Stimulated activated CD8-positive, alpha-beta memory T cell treated with anti-CD3 and anti-CD28 coated beads, Interleukin-2, amount 100 ng/mL, for 48 hours (primary cell): ENCODE measurements at places on chromosomes 11 and 22.

DNA sequence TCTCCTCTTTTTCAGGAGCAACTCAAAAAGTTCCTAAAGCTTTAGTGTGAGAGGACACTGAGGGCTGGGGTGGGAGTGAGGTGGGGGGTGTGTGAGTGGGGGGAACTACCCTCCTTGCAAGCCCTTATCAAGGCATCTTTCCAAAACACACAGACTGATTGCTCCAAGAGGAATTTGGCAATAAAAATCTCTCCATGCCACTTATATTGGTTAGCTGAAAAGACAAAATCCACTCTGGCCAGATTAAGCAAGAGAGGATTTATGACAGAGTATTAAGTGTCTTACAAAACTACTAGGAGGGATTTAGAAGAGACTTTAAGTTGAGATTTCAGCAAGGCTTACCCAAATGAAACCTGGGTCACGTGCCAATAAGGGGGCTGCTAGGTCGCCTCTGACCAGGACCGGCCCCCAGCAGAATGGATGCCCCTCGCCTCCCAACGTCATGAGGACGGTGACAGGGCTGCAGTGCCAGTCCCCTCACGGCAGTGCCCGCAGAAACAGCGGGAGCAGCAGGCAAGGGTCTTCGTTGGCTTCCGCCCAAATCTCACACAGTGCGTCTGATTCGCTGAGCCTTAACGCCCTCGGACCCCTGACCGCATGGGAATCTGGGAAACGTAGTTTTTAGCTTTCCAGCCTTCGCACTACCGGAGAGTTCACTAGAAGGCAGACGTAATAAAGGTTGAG, 22.1 kb upstream of the CTR9 start:
- no peak for DNase-seq

DNA sequence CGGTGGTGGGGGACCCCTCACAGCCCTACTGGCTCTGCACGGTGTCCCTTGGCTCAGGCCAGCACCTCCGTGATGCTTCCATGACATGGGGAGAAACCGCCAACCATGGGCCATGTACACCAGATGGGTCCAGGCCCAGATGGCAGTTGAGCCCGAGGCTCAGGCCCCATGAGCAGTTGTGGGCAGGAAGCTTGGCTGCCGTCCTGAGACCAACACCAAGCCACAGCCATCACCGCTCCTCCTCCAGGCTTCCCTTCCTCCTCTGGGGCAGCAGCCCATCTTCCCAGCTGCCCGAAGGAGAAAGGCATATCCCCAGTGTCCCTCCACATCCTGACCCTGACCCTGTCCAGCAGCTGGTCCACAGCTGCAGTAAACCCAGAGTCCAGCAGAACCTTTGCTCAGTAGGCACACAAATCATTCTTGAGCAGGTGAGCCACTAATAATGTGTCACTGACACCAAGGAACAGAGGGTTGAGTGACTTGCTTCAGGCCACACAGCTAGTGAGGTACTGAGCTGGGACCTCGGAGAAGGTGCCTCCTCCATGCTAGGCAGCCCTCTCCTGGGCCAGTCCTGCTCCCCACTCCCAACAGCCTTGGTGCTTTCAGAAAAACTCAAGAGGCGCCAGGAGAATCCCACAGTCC, 204.9 kb downstream of the CTTN start:
- no peak for DNase-seq

- DNase-seq: no peak
Measured at GRCh38 chr11:125559888-125560287, 9.4 kb upstream of the EI24 start.

GRCh38 chr11:40118026-40118425, 1341.4 kb downstream of the LRRC4C start:
- DNase-seq: no peak

DNA sequence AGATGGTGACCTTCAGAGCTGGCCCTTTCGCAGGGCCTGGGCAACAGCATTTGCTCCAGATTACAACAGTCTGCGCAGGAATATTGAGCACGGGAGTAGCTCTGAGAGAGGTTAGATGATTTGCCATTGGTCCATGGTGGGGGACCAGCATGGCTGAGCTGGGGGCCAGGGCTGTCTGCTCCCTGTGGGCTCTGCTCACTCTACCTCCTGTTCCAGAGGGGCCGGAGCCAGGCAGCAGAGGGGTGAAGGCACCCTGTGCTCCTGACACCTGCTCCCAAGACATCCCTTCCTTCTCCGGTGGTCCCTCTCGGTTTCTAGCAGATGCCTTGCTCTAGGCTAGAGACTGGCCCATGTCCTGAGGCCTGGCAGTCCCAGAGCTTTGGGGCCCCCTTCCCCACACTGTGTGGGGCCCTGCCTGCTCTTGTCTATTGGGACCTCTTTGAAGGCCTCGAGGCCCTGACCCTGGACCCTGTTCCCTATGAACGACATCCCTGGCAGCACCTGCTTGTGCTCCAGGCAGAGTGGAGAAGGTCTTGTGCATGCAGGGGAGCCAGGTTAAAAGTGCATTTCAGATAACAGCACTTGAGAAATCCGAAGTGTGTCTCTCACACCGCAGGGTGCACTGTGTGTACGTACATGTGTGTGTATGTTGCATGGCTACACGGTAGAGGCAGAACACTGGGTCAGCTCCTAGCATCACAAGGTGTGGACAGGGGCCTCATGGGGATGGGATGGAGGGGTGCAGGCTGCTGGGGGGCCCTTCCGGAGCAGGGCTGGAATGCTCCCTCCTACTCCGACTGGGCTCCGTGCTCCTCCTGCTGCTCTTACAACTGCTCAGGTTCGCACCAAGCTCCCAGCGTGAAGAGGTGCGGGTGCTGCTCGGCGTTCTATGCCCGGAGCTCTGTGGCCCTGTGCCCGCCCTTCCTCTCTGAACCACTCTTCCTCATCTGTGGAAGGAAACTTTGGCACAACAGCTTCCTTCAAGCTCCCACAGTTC, 123.3 kb upstream of the B3GAT1 start:
- no peak for DNase-seq

- DNase-seq: no peak
Measured at GRCh38 chr11:76615950-76616349, 54.6 kb downstream of the LRRC32 start.

GRCh38 chr11:71330996-71331395, 78.6 kb upstream of the SHANK2 start:
- no peak for DNase-seq

- DNase-seq: no peak
Measured at GRCh38 chr11:125431009-125431408, 65.1 kb downstream of the FEZ1 start.

- DNase-seq: no peak
Measured at GRCh38 chr11:12077535-12078280, 32.7 kb upstream of the MICAL2 start.

DNA sequence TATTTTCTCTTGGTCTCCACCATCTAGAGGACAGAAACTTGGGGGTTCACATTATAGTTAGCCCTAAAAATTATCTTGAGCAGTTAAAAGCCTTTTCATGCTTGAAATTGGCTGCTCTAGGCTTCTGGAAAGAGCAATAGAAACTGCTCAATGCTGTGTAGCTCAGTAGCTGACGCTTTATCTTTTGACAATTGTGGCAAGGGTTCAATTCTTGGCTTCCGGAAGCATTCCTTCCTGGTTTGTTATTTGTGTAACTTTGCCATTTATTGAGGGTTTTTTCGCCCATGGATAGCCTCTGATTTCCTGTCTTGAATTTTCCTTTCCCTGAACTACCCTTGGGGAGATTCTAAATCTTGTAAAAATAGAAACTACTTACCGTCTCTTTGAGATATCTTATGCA, 10.3 kb upstream of the OR56A1 start:
- DNase-seq: no peak

GRCh38 chr11:119774172-119774763, 45.3 kb upstream of the NECTIN1 start:
- no peak for DNase-seq

DNA sequence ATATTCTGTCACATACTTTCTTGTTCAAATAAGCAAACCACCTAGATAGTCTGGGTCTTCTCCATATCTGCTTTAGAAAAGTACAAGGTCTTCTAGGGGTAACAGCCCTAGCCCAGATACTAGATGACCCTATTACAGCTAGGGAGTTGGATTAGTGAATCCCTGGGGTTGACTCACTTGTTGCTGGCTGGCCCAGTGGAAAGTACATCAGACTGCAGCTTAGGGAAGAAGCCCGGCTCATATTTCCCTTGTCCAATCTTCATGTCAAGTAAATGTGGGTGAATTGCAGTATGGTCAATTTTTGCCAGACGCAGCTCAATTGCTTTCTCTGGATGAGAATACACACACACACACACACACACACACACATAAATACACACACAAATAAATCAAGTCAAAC, 79.1 kb upstream of the SCUBE2 start:
- no peak for DNase-seq

- DNase-seq: no peak
Measured at GRCh38 chr11:35192347-35192746, 53.4 kb downstream of the CD44 start.

DNA sequence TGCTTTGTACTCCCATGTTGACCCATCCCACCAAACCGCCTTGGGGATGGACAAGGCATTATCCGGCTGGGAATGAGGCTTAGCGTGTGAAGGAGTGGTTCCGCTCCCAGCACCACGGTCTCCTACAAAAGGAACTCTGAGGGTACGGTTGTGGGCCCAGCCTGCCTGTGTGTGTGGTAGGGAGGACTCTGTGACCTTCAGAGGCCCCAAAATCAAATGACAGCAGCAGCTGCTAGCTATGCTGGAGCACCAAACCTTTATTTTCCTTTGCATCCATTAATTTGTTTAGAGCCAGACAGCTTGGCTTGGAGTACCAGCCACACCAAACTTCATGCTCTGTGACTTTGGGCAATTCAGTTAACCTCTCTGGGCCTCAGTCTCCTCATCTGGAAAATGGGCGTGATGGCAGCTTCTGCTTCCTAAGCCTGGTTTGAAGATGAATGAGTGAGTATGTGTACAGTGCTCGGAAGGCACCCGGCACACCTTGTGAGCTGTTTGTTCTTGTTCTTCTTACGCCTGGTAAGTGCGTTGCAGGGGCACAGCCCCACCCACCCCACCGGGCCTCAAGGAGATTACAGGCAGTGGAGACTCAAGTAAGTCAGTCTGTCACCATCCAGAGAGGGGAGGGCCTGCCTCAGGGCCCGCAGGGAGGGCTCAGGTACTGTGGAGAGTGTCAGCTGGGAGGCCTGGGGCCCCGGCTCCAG, 25.3 kb downstream of the MB start:
- DNase-seq: no peak

DNA sequence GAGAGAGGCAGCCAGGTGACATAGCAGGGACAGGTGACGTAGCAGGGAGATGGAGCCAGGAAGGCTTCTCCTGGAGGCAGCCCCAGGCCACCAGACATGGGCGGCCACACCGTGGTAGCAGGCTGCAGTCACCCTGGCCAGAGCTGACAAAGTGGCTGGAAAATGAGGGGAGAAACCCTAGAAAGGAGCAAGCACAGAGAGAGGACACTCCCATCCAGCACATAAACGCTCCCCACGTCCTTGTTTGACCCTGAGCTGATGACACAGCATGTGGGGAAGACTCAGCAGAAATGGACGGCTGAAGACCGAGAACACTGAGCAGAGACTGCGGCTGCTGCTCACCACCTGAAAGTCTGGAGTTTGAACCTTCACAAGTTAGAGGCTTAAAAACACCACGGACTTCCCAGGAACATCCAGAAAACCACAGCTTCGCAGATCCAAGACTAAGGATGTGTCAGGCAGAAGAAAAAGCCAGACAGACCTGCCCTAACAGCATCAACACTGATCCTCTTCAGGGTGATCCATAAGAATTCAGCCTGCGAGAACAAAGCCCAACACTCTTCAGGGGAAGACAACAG, 28.7 kb downstream of the DRD4 start:
- no peak for DNase-seq

DNA sequence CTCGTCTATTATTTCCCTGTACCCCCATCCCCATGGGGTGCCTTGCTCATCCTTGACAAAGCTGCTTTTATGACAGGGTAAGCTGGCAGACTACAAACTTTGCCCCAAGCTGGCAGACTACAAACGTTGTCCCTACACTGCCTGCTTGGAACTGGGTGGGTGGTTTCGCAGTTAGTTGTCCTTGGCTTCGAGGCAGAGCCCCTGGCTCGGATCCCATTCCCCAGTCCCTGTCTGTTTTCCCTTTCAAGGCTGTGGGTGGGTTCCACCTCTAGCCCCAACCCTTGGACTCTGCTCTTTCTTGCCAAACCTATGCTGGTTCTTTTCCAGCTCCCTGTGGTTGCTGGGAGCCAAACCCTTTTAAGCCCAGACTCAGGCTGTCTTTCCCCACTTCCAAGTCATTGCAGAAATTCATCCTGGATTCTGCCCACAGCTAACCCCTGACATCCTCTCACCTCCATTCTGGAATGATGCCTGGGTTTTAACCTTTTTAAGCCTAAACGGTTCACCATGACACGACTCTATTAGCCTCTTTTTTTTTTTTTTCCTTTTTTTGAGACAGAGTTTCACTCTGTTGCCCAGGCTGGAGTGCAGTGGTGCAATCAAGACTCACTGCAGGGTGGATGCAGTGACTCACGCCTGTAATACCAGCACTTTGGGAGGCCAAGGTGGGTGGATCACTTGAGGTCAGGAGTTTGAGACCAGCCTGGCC, 9.2 kb upstream of the RBM14 start:
- no peak for DNase-seq
